Calu3 (cell line): ENCODE measurements at places on chromosomes 6 and 20. TPM values are rescaled to one million over a fixed set of nuclear protein-coding genes. Genes with fewer than 3 reads are reported as not detected.
A peak's percentile ranks its signal among the peaks of the same experiment; 100 is the strongest.

Gene STMND1
- total RNA-seq, result 0.68 and 0.73 TPM in 2 replicates

Gene SRC
- 185 and 203 TPM in 2 replicates for total RNA-seq

Gene BLTP3A
- 33.4 and 34.8 TPM in 2 replicates for total RNA-seq

Gene MYMX
- total RNA-seq, result not detected in 2 replicates

Gene ZFAND3
- 75.0 and 80.5 TPM in 2 replicates for total RNA-seq

Gene SLC24A3
- not detected in 2 replicates for total RNA-seq

Gene MOG
- total RNA-seq, result not detected in 2 replicates

Gene CHRNA4
- total RNA-seq, result not detected in 2 replicates

DNA sequence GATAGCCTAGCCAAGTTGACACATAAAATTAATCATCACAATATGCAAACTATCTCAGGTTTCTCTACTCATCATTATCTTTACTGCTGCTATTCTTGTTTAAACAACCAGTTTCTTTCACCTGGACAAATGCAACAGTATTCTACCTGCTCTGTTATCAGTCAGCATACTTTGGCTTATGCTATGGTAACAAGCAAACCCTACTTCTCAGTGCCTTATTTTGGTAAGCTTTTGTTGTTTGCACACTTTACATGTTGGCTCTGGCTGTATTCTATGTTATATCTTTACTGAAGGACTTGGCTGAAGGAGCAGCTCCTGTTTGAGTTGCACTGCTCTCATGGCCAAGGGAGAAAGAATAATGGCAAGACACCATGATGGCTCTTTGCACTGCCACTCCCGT is 463.1 kb downstream of the EPM2A start:
- DNase-seq, result no peak
- H3K4me1 ChIP-seq, result no peaks in the 10 kb centered on the region
- H3K27ac ChIP-seq, result no peak overlapping the region
- H3K36me3 ChIP-seq, result no peaks in the 10 kb centered on the region
- no peaks in the 10 kb centered on the region for H3K27me3 ChIP-seq

- no peaks in the 10 kb centered on the region for H3K4me1 ChIP-seq
- H3K27ac ChIP-seq, result no peak overlapping the region
- peaks cover 94% of the 10 kb centered on the region for H3K36me3 ChIP-seq
- H3K27me3 ChIP-seq, result no peaks in the 10 kb centered on the region
- H3K4me3 ChIP-seq, result no peak overlapping the region
These were observed 24.2 kb downstream of the LAMA5 start for GRCh38 chr20:62342910-62343309.

DNA sequence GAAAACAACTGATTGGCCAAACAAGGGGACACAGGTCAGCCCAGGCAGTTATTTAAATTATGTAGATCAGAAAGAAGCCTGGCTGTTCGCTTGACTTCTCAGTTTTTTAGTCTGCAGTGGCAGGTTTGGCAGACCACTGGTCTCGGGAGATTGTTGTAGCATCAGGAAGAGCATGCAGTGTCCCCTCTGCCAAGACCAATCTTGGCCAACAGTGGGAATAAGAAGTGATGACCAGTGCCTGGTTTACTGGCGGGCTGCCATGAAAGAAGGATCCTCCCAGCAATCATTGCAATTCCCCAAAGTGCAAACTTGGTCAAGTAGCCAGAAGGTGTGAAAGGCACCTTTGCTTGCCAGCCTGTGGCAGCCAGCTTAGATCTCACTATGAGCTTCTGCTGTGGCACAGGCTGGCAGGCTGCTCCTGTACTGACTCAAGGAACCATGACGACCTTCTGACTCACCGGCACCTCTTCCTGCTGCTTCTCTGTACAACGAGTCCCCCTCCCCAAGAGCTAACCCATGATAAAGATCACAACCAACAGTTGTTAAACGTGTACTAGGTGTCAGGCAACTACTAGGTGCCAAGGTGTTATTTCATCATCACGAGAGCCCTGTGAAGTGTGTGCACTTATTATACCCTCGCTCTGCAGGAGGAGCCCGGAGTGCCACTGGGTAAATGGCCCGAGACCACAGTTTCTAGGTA is 76.8 kb upstream of the DUSP22 start:
- H3K36me3 ChIP-seq, result no peaks in the 10 kb centered on the region
- peaks cover 9% of the 10 kb centered on the region for H3K4me1 ChIP-seq
- H3K27ac ChIP-seq, result no peak overlapping the region

- no peak overlapping the region for H3K27ac ChIP-seq
- H3K4me1 ChIP-seq, result no peaks in the 10 kb centered on the region
- no peak overlapping the region for H3K4me3 ChIP-seq
These were observed 377.3 kb downstream of the TAF4 start for GRCh38 chr20:61688411-61688810.

- H3K27me3 ChIP-seq, result peaks cover 42% of the 10 kb centered on the region
- DNase-seq, result peak; percentile 81
- no peak overlapping the region for H3K27ac ChIP-seq
These were observed 6.9 kb upstream of the BLCAP start for GRCh38 chr20:37534401-37535157.

- H3K27ac ChIP-seq, result no peak overlapping the region
- H3K4me1 ChIP-seq, result peaks cover 8% of the 10 kb centered on the region
- no peak overlapping the region for H3K4me3 ChIP-seq
These were observed 120.4 kb downstream of the LRRC1 start for GRCh38 chr6:53915026-53915691.

DNA sequence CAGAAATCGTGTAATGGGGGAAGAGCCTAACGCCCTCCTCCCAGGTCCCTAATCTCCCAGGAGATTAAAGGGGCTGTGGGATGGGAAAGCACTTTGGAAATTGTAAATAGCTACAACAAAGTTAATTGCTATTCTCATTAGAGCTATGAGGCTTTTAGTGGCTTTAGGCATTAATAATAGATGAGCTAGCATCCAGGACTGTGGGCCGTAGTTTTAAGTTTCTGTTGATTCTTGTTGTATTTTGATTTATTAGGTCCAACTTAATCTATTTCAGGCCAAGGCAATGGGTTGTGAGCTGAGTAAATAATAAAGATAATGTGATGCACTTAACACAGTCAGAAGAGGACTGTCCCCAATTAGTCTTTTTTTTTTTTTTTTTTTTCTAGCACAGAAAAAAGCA is 67.7 kb downstream of the ANKRD6 start:
- H3K4me1 ChIP-seq, result no peaks in the 10 kb centered on the region
- no peak for DNase-seq
- H3K27me3 ChIP-seq, result no peaks in the 10 kb centered on the region
- no peak overlapping the region for H3K27ac ChIP-seq

GRCh38 chr6:12903246-12903645 is 186.7 kb downstream of the PHACTR1 start:
- no peak overlapping the region for H3K4me3 ChIP-seq
- peaks cover 82% of the 10 kb centered on the region for H3K27me3 ChIP-seq
- no peaks in the 10 kb centered on the region for H3K4me1 ChIP-seq
- no peak overlapping the region for H3K27ac ChIP-seq

GRCh38 chr6:53822401-53823125 is 27.8 kb downstream of the LRRC1 start:
- H3K4me3 ChIP-seq, result no peak overlapping the region
- no peak overlapping the region for H3K27ac ChIP-seq
- H3K36me3 ChIP-seq, result no peaks in the 10 kb centered on the region
- H3K4me1 ChIP-seq, result peaks cover 37% of the 10 kb centered on the region

DNA sequence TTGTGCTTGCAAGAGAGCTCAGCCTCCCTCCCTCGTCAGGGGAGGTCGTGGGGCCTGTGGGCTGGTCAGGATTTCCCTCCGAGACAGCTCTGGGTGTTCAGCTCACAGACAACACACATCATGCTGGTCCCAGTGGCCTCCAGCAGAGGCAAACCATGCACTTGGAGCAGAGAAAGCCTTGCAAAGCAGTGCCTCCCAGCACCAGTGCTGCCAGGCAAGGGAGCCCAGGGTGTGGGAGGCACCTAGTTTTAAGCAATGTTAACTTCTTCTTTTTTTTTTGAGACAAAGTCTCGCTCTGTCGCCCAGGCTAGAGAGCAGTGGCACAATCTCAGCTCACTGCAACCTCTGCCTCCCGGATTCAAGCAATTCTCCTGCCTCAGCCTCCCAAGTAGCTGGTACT is 34.0 kb upstream of the INSM1 start:
- H3K4me3 ChIP-seq, result no peak overlapping the region
- H3K27me3 ChIP-seq, result peaks cover 9% of the 10 kb centered on the region
- no peak overlapping the region for H3K27ac ChIP-seq
- H3K36me3 ChIP-seq, result no peaks in the 10 kb centered on the region
- no peaks in the 10 kb centered on the region for H3K4me1 ChIP-seq

DNA sequence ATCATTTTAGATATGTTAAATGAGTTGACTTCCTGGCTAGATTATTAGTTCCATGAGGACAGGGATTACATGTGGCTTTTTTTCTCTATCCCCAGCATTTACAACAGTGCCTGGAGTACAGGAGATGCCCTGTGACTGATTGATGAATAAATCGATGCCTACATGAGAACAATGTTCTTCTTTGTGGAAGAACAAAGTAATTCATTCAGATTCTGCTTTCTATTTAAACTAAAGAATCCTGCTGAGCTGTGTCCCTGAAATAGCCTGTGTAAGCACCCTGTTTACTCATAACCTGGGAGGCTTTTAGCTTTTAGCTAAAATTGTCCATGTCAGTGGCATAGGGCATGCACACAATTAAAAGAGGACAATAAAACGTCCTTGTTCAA is 125.1 kb upstream of the BTBD3 start:
- peak overlapping the region; percentile 60 for H3K27ac ChIP-seq
- H3K4me1 ChIP-seq, result peaks cover 19% of the 10 kb centered on the region
- no peak for DNase-seq
- no peak overlapping the region for H3K4me3 ChIP-seq
- no peaks in the 10 kb centered on the region for H3K27me3 ChIP-seq

GRCh38 chr6:52547647-52548352 is 29.1 kb downstream of the TRAM2 start:
- H3K4me1 ChIP-seq, result peaks cover 73% of the 10 kb centered on the region
- no peak overlapping the region for H3K4me3 ChIP-seq
- no peaks in the 10 kb centered on the region for H3K27me3 ChIP-seq
- peak; percentile 60 for DNase-seq
- H3K36me3 ChIP-seq, result no peaks in the 10 kb centered on the region
- H3K27ac ChIP-seq, result no peak overlapping the region

- no peak for DNase-seq
- H3K36me3 ChIP-seq, result peaks cover 17% of the 10 kb centered on the region
- H3K4me3 ChIP-seq, result peak overlapping the region; percentile 97
- H3K27ac ChIP-seq, result peak overlapping the region; percentile 92
These were observed 765 bp downstream of the IRAK1BP1 start for GRCh38 chr6:78868116-78868515.

DNA sequence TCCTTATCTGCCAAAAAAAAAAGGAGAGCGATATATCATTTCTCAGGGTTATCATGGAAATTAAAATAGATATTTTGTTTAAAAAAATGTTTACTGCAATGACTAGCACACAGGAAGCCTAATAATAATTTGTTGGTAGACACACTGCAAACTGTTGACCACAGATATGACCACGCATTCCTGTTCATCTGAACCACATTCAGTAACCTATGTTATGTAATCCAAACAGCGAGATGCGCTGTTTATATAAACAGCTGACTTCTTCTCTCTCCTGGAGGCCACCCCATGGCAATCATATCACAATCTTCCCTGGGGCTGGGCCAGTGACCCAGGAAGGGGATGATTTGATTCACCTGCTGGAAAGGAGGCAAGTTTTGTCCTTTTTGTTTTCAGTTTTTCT is 129.3 kb upstream of the UST start:
- H3K4me1 ChIP-seq, result no peaks in the 10 kb centered on the region
- H3K27ac ChIP-seq, result no peak overlapping the region
- peaks cover 13% of the 10 kb centered on the region for H3K27me3 ChIP-seq
- no peak for DNase-seq
- no peak overlapping the region for H3K4me3 ChIP-seq
- no peaks in the 10 kb centered on the region for H3K36me3 ChIP-seq

DNA sequence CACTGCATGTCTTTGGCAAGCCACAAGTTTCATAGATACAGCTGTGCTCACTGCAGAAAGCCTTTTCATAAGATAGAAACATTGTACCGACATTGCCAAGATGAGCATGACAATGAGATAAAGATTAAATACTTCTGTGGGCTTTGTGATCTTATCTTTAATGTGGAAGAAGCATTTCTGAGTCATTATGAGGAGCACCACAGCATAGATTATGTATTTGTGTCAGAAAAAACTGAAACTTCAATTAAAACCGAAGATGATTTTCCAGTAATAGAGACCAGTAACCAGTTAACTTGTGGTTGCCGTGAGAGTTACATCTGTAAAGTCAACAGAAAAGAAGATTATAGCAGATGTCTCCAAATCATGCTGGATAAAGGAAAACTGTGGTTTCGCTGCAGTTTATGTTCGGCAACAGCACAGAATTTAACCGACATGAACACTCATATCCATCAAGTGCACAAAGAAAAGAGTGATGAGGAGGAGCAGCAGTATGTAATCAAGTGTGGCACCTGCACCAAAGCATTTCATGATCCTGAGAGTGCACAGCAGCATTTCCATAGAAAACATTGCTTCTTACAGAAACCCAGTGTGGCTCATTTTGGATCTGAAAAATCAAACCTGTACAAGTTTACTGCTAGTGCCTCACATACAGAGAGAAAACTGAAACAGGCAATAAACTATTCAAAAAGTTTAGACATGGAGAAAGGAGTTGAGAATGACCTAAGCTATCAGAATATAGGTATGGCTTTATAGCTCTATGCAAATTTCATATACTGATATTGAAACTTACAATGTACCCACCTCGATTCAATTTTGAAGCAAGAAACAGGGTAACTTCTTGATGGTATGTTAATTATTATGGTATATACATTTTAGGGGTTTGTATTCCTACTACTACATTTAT is 23.9 kb upstream of the BAG2 start:
- no peak for DNase-seq
- H3K36me3 ChIP-seq, result no peaks in the 10 kb centered on the region
- no peak overlapping the region for H3K4me3 ChIP-seq
- H3K4me1 ChIP-seq, result no peaks in the 10 kb centered on the region
- no peak overlapping the region for H3K27ac ChIP-seq
- H3K27me3 ChIP-seq, result no peaks in the 10 kb centered on the region

DNA sequence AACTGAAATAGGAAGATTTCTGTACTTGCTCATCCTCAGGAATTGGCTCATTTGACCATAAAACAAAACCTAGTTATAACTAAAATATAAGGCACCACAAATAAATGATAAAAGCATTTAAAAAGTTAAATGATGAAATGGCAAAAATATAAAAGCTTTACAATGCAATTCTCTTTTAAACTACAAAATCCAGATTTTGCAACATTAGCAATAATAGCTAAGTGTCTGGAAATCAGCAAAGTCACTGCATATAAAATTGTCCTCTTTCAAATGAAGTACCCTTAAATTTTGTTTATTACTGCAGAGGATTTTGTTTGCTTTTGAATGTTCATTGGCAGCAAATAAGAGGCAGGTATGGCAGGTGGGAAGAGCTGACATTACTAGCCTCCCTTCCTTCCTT is 270.4 kb upstream of the RSPO3 start:
- no peak overlapping the region for H3K27ac ChIP-seq
- DNase-seq, result no peak
- no peaks in the 10 kb centered on the region for H3K36me3 ChIP-seq
- no peaks in the 10 kb centered on the region for H3K27me3 ChIP-seq
- H3K4me1 ChIP-seq, result no peaks in the 10 kb centered on the region

- H3K27me3 ChIP-seq, result no peaks in the 10 kb centered on the region
- peaks cover 21% of the 10 kb centered on the region for H3K4me1 ChIP-seq
- peaks cover 4% of the 10 kb centered on the region for H3K36me3 ChIP-seq
- no peak overlapping the region for H3K27ac ChIP-seq
- no peak overlapping the region for H3K4me3 ChIP-seq
- no peak for DNase-seq
These were observed 5.0 kb upstream of the GDF5 start for GRCh38 chr20:35443003-35443402.
